Adipocyte (in vitro differentiated cells): ENCODE measurements at places on chromosomes 13 and 19.
A peak's percentile ranks its signal among the peaks of the same experiment; 100 is the strongest.

DNA sequence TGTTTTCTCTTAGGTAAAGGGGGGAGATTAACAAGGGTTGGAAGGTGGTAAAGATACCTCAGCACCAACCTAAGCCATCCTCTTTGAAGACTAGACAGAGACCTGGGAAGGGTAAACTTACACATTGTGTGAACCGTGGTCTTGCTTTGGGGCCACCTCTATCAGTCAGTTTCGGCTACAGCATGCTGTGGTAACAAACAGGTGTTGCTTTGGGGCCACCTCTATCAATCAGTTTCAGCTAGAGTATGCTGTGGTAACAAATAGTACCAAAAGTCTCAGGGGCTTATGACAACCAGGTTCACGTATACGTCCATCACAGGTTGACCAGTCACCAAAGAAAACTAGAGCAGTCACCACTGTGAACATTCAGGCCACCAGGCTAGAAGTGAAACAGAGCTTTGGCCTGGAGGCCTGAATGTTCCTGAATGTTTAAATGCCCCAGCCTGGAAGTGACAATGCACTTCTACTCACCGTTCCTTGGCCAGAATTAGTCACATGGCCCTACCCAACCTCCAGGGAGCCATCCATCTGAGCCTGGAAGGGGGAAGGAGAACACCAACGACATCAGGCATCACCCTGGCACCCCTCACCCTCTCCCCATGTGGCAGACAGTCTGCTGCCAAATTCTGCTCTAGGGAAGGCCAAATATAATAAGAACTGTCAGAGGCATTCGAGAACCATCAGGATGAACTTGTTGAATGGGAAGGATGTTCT, 3.8 kb downstream of the FXYD7 start:
- no peak for DNase-seq

DNA sequence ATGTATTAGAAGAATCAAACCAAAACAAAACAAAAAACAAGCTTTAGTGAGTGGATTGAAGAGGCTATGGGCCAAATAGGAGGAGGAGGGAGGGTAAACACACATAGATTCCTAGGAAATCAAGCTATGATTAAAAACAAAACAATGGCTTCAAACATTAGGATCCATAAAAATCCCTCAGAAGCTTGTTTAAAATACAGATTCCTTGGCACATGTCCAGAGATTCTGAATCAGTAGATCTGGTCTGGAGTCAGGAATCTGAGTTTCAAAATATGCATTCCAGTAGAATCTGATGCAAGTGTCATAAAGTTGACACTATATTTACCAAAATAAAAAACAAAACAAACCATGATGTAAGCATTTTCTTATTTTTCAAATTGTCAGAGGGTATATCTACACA, 692.8 kb upstream of the SGCG start:
- no peak for DNase-seq

DNA sequence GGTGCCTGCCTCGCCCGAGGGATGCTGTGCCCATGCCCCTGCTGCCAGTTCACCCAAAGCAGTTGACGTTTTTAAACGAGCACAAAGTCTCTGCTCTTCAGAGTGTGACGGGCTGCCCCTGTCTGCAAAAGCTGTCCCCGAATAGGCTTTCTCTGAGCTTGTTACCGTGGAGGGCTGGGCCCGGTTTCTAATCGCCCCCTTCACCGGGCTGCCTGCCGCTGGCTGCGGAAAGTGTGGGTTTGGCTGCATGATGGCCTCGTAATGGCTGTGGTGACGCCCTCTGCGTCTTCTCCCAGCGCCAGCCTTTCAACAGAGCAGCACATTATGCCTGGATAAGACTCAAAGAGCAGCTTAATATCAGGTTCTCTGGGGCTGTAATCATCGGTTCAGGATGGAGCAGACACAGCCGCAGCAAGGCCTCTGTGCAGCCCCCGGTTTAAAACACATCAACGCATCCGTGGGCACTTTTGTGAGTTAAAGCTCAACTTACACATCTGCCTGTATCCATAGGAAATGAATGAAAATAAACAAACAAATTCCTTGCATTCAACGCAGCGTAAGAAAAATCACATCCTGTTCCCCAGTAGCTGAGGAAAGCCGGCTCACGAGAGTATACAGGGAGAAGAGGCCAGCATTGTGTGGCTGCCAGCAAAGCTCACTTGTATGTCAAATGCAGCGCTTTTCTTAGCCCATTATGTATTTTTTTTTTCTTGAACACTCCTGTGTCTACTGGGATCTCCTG, 166.4 kb upstream of the SOX1 start:
- no peak for DNase-seq

DNA sequence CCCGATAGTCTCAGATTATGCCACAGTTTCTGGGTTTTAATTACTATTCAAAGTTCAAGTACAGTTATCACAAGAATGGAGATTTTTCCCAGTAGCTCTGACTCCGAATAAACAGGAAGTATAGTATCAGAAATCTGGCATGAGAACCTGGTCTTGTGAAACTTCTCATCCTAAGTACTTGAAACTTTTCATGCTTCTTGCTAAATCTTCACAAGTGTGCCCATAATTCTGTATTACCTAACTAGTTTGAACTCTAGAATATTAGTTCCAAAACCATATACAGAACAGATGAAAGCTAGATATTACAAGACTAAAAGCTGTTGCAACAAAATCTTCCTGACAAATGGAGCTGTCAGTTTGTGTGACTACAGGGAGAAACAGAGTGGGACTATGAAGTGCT, 70.5 kb upstream of the CSNK1A1L start:
- peak; percentile 95 for DNase-seq

- DNase-seq, result no peak
Measured at GRCh38 chr19:50925734-50926133, 14.5 kb upstream of the KLK4 start.

DNA sequence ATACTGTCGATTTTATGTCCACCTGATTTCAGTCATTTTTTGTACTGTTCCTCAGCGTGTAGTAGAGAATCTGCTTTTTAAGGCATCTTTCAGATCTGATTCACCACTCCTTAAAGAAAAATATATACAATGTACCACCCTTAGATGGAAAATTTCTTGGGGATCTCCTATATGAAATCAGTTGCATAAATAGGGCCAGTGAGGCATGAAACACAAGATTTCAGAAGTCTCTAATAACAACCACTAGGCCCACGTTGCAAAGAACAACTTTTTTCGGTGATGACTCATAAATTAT, 1.4 kb downstream of the USP12 start:
- no peak for DNase-seq
